NCI-H1105 treated with DMSO at 0.1 percent for 48 hours (cell line): ENCODE measurements at places on chromosomes 5 and 9.

DNA sequence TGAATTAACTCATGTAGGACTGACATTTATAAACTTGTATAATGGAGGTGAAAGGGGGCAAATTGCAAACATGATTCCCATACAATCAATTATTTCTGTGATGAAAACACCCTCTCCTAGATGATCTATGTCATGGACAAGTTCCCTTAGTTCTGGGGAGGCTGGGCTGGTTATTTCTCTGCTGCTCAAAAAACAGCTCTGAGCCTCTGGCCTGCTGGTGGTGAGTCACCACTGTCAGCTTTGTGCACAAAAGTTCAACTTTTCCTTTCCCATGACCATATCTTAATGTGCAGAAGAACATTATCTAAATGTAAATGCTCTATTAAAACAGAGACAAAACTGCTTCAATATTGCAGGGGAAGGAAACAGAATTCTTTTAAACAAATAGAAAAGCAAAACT, 85.0 kb downstream of the HMHB1 start:
- DNase-seq = no peak

DNA sequence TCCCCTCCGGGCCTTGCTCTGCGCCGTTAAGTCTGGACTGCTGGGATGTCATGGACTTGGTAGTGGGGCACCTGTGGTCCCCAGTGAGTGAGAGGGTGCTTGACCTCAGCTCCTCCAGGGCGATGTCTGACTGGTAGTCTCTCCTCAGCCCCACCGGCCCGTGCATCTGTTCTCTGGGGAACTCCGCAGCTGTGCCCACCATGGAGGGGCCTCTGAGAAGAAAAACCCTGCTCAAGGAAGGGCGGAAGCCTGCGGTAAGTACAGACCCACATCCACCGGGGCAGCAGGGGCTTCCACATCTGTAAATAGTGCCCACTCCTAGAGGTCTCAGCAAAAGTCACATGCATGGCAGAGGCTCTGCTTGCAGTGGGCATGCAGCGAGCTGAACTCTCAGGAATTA, 52.6 kb upstream of the GARNL3 start:
- no peak for DNase-seq

GRCh38 chr9:26833792-26834191, 58.8 kb downstream of the CAAP1 start:
- no peak for DNase-seq

GRCh38 chr5:42143361-42143760, 218.3 kb downstream of the FBXO4 start:
- no peak for DNase-seq
